CMK (cell line): ENCODE measurements at places on chromosomes 5 and 9.

DNA sequence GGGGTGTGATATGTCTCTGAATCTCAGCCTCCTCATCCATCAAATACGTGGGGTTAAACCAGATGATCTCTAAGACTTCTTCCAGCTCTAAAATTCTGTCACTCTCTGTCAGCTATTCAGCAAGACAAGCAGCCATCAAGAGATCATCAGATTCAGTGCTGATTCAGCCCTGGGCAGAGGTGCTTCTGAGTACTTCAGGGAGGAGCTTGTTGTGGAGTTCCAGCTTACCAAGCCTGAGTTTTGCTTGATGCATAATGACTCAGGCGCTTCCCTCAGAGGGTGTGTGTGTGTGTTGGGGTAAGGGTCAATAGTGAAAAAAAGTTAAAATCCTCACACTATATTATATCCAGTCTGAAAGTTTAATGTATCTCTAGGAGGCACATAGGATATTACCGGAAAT lies 29.6 kb upstream of the TAF1L start:
- DNase-seq, result no peak

DNA sequence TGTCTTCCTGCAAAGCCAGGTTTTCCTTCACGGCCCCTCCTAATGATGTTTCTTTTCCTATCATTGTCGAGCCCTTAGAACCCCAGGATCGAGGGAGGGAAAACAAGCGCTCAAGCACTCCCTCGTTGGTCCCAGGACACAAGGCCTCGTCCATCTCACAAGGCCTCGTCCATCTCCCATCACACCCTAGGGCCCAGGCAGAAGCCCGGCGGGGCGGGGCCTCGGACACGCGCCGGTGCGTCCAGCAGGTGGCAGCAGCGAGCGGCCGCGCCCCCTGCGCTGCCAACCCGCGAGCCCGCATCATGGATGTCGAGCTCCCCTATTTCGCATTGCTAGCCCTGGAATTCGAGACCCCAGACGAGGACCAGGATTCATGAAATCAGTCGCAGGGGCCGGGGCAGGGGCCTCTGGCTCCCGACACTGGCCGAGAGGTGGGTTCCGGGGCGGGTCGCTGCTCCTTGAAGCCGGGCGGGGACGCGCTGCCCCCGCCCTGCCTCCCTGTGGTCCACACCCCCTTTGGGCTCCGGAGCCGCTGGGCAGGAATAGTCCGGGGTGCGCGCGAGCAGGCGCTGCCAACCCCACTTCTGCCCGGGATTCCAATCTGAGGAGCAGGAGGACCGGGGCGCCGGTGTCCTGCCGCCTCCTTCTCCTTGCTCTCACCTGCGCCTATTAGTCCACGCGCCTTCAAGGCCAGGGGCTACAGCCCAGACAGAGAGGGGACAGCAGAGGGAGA lies at the start of gene ABLIM3:
Gene ABLIM3, plus strand, starts transcription at position 270 of the 733 bp plus-strand sequence. CDS start 603 bp downstream, outside the sequence.
- DNase-seq, result peak; percentile 8

GRCh38 chr9:90870621-90871326 lies 69.2 kb downstream of the SYK start:
- DNase-seq, result no peak

DNA sequence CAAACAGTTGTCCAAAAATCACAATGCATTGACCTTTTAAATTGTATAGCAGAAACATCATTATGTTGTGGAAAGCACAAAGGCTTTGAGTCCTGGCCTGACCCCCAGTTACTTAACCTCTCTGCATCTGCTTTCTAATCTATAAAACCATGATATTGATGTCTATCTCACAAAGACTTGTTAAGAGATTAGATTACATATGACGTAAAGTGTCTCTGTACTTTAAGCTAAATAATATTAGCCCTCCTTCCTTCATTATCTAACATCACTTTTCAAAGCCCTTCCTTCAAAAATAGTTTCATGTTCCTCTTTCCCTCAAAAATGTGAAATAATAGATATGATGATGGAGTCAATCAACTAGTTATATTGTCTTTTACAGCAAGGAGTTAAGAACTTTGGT lies 3.4 kb downstream of the ADAMTS6 start:
- DNase-seq, result no peak

- no peak for DNase-seq
These were observed 48.4 kb upstream of the SRFBP1 start for GRCh38 chr5:121913418-121913817.

GRCh38 chr5:134041570-134042411 lies 37.0 kb upstream of the VDAC1 start:
- DNase-seq, result no peak

GRCh38 chr9:37983381-37984067 lies 79.6 kb upstream of the SLC25A51 start:
- DNase-seq, result no peak

- DNase-seq, result no peak
These were observed 190.7 kb upstream of the SLC27A6 start for GRCh38 chr5:128774605-128775004.

DNA sequence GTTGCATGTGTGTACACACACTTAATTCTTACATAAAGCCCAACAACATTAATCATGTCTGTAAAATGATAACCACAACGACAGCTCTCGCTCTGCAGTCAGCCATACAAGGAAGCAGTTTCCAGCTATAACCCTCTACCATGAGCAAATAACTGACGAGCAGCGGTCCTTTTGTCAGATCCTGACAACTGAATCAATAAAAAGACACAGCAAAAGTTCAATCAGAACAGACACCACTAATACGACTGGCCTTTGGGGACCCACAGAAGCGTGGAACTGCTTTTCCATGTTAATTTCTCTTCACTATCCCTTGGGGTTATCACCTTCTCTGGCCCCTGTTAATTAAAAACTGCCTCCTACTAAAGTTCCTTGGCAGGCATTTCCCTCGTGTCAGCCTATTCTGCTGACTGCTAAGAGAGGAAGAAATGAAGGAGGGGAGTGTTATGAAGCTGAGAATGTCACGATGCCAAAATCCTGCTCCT lies 722.8 kb upstream of the GRAMD2B start:
- DNase-seq, result no peak

- DNase-seq, result no peak
These were observed 77.0 kb upstream of the SEMA6A start for GRCh38 chr5:116651653-116652052.

DNA sequence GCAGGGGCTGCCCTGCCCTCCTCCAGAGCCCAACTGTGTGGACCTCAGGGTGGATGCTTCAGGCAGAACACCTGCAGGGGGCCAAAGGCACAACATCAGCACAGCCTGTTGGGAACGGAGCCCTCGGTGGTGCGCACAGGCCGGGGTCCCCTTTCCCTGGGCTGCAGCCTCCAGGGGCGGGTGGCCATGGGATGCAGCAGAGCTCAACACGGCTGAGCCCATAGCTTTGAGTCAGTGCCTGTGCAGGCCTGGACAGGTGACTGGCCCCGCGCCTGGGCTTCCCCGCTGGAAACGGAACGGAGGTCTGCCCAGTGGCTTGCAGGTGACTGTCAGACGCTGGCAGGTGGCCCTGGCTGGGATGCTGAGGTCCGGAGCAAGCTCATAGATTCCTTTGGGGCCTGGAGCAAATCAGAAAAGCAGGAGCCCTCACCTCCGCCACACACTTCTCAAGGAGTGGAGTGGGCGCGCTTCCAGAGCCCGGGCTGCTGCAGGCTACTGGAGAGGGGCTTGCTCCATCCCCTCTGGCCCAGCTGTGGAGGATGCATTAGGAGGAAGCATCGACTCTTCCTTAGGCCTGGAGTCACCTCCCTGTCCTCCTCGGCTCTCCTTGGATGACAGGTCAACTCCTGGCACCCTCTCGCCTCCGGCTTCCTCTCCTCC lies 69.8 kb upstream of the RNU6ATAC start:
- DNase-seq, result no peak

- DNase-seq, result no peak
These were observed 545.2 kb downstream of the CSNK1G3 start for GRCh38 chr5:124056991-124057723.

DNA sequence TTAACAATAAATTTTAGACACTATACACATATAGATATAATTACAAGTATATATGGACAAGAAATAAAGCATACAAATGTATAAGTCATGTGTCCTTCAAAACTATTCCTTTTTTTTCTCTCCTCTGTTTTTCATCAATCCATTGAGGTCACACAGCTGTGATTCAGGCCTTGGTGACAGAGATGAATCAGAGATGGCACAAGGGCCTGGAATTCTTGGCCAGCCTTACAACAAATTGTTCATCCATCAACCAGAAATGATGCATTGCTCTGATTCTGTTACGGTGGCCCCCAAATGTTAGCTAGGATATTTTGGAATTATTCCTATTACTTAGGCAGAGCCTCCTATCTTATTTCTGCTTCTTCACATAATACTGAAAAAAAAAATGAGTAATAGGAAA lies 108.7 kb upstream of the MPDZ start:
- no peak for DNase-seq

DNA sequence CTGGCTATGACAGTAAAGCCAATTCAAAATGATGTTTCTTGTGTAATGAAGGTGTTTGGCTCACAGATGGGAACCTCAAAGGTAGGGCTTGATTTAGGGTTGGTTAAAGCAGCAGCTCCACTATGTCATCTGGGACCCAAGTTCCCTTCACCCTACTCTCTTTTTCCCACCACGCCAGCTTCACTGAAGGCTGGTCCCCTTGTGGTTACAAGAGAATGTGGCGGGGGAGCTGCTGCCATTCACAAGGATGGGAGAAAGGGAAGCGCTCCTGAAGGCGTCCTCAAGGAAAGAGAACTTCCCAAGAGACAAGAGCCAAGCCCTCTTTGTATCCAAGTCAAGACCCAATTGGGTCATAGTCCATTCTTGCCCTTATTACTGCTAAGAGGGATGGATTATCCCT lies 72.7 kb downstream of the NTRK2 start:
- no peak for DNase-seq

GRCh38 chr9:112081918-112082729 lies 93.0 kb downstream of the SUSD1 start:
- DNase-seq, result no peak

- no peak for DNase-seq
These were observed 435.5 kb downstream of the CAAP1 start for GRCh38 chr9:26457151-26457550.

DNA sequence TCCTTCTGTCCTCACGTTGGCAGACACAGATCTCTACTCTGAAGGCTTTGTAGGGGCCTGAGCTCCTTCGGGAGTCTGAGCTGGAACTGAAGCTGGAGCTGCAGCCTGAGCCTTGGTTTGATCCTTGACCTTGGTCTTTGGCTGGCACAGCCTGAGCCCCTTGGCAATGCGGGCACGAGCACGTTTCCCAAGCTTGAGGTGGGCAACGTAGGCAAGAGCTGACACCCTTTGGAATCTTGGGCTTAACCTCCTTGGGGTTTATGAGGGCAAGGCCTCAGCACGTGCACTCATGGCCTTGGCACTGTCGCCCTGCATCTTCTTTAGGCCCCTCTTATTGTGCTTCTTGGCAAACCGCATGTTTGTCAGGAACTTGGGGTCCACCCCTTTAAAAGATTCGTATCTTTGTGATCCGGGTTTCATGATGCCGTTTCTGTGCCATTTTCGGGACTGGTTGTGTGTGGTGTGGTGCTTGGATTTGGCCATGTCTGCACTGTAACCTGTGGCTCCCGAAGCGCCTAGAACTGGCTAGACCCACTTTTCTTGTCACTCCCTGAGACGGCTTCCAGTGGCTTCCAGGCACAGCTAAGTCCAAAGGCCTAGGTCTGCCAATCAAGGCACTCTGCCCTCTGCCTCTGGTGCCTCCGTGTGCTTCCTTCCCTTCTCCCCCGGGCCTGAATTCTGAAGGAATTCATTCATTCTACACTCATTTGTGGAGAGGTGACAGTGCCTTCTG lies 1.4 kb downstream of the SUSD1 start:
- no peak for DNase-seq

- no peak for DNase-seq
These were observed 885.6 kb upstream of the DMAC1 start for GRCh38 chr9:8684978-8685708.

DNA sequence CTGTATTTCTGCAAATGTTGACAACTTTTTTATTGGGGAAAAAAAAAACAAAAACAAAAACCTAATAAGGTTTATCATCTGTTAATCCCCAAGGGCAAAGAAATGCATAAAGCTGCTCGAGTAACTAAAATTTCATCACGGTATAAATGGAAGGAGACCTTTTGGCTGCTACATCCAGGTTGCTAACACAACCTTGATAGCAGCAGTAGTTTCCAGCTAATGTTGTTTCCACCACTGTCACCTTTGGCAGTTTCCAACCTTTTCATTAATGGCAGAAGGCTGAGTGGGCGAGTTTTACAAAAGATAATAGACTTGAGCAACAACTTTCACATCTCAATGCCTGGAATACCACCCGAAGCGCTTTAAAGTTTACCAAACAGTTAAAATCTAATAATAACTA lies 8.5 kb downstream of the PAIP1 start:
- no peak for DNase-seq

- DNase-seq, result no peak
These were observed 56.8 kb downstream of the PUM3 start for GRCh38 chr9:2787065-2787464.

- DNase-seq, result no peak
These were observed 202.1 kb upstream of the TLE4 start for GRCh38 chr9:79369676-79370075.

GRCh38 chr5:75622564-75622963 lies 11.3 kb downstream of the ANKDD1B start:
- no peak for DNase-seq

GRCh38 chr5:84392836-84393235 lies 8.2 kb upstream of the EDIL3 start:
- DNase-seq, result no peak

GRCh38 chr9:112288029-112288428 lies 45.4 kb downstream of the PTBP3 start:
- no peak for DNase-seq

- DNase-seq, result no peak
These were observed 568.7 kb upstream of the KLF4 start for GRCh38 chr9:108058135-108058814.

DNA sequence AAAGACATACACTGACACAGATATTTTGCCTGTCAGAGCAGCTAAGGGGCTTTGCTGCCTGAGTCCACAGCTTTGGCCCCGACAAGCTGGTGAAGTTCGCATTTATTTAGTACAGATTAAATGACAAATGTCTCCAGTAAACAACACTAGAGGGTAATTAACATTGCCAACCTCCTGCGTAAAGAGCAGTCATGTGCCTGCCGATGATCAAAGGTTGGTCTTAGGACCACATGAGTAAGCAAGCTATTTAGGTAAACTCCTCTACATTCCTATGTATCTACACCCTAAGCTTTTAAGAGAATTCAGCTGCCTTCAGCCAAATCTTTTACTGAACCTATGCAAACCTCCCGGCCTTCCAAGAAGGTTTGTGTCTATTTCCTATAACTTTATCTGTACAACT lies 73.0 kb upstream of the PJA2 start:
- no peak for DNase-seq

- no peak for DNase-seq
These were observed 101.5 kb downstream of the TAF11L14 start for GRCh38 chr5:17735761-17736160.
